ENCODE measurements at places on chromosomes 2 and 18.
A peak's percentile ranks its signal among the peaks of the same experiment; 100 is the strongest.

- DNase-seq: no peak
These were observed 40.1 kb upstream of the PTH2R start for GRCh38 chr2:208366215-208367127.

DNA sequence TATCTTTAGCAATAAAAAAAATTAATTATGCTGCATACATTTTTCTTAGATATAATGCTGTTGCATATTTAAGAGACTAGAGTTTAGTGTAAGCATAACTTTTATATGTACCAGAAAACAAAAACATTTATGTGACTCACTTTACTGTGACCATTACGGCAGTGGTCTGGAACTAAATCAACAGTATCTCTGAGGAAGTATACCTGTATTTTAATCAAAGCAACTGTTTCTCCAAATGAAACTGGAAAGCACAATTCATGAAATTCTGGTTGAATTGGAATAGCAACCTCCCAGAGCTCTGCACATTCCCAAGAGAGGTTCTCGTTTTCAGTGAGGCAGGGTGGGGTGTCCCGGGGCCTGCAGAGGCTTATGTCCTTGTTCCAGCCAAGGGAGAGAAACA lies 112.2 kb upstream of the TACR1 start:
- DNase-seq: no peak

DNA sequence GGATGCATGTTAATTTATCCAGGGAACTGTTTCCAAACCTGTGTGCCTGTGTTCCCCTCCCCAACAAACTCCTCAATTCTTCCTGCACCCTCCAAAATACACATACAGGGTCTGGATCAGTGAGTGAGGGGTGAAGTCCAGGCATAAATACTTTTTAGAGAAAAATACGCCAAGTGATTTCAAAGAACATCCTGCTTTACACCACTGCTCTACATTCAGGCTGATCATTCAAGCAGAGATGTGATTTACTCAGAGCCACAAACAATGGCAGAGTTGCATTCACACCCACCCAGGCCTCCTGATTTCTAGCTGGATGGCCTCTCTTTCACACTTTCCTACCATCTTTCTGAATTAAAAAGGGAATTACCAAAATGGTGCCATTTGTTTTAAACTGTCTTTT lies 289.5 kb upstream of the SLC14A2 start:
- no peak for DNase-seq

- peak; percentile 68 for DNase-seq
These were observed 17.0 kb upstream of the CIDEA start for GRCh38 chr18:12236934-12237832.

DNA sequence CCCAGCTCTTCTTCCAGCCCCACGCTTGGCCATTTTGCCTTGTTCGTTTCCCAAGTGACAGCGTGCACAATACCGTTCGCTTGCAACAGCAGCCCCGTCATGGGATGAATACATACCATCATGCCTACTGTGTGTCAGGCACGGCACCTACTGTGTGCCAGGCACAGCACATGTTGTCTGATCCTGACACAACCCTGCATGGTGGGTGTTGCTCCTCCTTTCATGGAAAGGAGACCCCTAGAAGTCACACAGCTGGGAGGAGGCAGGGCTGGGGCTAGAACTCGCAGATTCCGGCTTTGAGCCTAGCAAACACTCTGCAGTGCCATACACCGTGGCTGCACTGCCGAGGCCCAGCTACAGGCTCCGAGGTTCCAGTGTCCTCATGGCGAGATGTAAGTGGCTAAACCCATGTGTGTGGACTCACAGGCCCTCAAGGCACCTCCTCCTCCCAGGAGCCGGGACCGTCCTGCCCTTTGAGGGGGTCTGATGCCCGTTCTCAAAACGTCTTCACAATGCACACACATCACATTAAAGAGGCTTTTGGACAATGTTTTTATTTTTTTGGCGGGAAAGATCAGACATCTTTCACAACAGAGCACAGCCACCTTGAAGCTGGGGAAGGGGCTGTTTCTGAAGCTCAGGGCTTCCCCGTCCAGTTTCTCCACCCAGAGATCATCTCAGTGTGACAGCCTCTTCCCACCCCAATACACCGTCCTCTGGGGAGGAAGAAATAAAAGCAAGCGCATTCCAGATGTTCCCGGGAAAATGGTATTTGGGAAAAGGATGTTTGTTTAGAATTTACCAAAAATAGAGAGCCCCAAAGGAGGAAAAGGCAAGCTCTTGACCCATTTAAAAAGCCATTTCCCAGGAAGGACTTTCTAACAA lies 64.9 kb downstream of the HS1BP3 start:
- DNase-seq: no peak
